ENCODE measurements at places on chromosomes 3 and 15.

- DNase-seq, result no peak
Measured at GRCh38 chr3:185976100-185976499, 38.3 kb upstream of the TRA2B start.

DNA sequence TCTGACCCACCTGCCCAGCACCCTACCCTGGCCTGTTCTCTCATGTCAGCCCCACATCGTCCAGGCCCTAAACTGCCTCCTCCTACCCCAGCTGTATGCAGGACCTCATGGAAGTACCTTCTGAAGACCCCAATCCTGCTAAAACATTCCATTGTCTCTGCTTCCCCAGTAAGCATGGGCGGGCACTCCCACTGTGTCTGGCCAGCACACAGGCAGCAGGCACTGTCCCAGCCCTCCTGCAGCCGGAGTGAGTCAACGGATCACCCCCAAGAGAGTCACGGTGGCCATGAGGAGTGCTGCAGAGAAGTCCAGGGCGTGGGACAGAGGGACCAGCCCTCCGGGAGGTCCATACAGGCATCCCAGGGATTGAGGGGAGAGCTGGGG, 36.4 kb upstream of the SLCO2A1 start:
- DNase-seq, result no peak

DNA sequence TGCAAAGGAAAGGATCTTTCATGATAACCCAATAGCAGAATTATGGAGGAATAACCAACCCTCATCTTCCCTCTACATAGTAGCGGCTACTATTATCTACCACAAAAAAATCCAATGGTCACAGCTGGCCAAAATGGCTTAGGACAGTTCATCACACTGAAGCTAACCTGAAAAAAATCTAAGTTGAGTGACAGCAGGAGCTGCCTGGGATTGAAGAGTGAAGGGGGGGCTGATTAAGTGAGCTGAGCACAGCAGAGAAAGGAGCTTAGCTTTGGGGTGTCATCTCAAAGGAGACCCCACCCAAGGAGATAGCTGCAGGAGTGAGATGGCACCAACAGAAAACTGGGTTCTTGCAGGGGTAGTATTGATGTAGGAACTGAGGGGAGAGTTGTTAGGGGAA, 33.6 kb downstream of the CCNL1 start:
- DNase-seq, result no peak

GRCh38 chr3:2937055-2937454, 173.1 kb downstream of the IL5RA start:
- no peak for DNase-seq

GRCh38 chr15:66698318-66698961, 3.6 kb upstream of the SMAD6 start:
- DNase-seq, result no peak

DNA sequence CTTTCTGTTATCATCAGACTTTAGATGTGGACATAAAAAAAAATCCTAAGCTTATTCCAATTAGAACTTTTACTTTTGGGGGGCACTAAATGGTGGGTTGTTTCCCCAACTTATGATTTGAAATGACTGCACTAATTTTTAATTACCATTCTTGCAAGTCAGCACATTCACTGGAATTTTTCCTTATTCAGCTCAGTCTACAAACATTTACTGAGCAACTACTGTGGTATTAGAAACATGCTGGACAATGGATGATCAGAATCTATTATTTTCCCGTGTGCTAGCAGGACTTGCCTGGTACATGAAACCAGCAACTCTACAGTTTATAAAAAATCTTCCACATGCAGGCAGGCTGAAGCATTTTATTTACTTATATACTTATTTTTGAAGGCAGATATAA, 273.6 kb downstream of the FOXP1 start:
- no peak for DNase-seq

- no peak for DNase-seq
Measured at GRCh38 chr3:4021162-4021561, 221.9 kb downstream of the LRRN1 start.

DNA sequence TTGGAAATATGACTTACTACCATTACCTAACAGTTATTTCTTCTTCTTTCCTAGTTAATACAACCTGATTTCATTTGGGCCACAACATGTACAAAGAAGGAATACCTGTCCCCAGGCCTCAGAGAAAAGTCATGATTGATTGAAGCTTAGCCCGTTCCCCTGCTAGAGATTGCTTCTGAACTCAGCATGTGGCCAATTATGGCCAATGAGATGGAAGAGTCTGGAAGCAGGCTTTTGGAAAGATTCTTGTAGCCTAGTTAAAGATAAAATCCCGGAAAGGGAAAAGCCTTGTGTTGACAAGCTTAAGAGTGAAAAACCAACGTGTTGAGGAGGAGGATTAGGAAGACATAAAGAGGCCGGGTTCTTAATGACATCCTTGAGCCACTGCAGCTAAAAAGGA, 17.0 kb upstream of the TM6SF1 start:
- DNase-seq, result no peak

DNA sequence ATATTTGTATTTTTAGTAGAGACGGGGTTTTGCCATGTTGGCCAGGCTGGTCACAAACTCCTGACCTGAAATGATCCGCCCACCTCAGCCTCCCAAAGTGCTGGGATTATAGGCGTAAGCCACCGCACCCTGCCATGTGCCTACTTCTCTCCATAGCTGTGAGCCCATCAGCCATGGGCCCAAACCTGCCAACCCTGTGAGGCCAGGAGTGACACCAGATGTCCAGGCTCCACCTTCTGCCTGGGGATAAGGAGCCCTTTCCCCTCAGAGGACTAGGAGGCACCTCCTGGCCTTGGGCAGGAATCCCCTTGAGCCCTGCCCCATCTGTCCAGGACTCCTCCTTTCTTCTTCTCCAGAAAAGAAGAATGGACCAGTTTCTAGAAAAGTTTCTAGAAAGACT, 14.2 kb upstream of the RFT1 start:
- no peak for DNase-seq

- no peak for DNase-seq
Measured at GRCh38 chr15:25641762-25642161, 202.9 kb upstream of the UBE3A start.

DNA sequence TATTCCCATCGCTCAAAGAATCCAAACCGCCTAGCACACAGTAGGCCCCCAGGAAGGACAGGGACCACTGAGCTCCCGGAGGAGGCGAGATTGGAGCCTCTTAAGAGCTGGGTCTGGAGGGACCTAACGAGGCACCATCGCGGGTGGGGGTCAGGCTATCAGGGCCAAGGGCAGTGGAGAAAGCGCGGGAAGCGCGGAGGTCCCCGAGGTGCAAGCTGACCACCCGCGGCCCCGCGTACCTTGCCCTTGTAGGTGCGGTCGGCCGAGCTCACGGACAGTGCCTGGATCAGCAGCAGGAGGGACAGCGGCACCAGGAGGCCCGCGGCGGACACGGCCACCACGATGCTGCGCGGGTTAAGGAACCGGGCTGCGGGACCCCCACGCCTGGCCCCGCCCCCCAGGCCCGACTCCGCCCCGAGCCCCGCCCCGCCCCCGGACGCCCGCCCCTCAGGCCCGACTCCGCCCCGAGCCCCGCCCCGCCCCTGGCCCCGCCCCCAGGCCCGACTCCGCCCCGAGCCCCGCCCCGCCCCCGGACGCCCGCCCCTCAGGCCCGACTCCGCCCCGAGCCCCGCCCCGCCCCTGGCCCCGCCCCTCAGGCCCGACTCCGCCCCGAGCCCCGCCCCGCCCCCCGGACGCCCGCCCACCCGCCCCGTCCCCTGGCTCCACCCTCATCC, 3.9 kb downstream of the ZDHHC19 start:
- DNase-seq, result no peak

DNA sequence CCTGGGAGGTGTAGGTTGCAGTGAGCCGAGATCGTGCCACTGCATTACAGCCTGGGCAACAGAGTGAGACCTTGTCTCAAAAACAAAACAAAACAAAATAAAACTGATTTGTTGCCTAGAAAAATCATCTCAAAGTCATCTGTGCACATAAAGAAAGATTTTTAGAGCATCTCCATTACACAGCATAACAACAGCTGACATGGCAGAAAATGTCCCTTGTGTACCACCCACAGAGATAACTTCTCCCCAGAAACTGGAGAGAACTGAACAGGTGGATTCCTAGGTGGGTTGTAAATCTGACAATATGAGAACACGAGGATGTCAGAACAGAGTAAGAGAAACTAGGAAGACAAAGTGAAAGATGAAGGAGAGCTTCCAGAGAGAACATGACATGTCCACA, 207.5 kb downstream of the SLC9A9 start:
- DNase-seq, result no peak

- DNase-seq, result no peak
Measured at GRCh38 chr3:149449799-149450198, 24.7 kb upstream of the TM4SF4 start.

DNA sequence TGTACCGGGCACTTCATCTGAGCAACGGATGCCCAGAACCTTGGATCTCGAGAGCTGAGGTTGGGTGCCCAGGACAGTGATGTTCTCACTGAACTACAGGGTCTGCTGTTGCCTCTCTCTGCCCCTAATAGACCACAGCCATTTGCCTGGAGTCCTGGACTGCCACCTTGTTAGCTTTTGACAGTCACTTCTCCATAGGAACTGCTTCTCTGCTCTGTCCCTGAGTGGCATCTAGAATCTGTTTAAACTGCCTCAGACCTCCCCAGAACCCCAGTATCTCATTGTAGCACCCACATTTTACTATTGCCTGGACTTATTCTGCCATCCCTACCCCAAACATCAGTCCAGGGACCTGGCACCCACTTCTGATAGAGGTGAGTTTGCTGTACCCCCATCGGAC, 194.4 kb downstream of the SLCO3A1 start:
- no peak for DNase-seq

DNA sequence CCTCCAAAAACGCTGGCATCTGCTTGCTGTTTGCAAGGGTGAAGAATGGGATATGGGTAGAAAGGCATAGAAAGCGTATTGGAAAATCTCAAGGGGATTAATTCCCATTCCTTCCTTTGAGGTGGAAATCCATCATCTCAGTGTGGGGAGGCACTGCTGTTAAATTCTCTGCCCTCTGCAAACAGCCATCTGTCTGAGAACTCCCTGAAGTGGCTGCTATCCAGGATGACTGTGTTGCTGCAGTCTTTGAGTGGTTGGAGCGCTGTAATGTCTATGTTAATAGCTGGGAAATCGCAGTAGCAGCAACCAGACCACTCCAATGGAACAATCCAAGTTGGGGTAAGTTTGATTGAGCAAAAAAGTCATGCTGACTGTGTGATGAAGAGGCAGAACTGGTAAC, 625.9 kb downstream of the NLGN1 start:
- no peak for DNase-seq

- no peak for DNase-seq
Measured at GRCh38 chr3:51389423-51390183, 1.5 kb upstream of the RBM15B start.

GRCh38 chr15:26670116-26670515, 102.8 kb downstream of the GABRB3 start:
- no peak for DNase-seq

DNA sequence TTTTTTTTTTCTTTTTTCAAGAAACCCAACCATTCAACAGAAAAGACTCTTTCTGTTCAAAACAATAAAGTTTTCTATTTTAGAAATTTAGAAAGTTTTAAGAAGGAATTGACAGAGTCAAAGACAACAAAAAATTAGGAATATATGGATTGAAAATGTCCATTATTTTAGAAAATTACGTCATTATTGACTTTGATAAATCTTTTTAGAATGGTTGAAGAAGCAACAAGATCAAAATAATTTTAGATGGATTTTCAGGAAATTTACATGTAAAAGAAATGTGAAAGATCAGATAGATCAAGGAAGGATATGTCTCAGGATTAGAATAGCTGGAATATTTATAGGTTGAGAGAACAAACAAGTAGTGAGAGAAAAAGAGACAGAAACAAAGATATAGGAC, 8.4 kb upstream of the KCNH8 start:
- DNase-seq, result no peak

DNA sequence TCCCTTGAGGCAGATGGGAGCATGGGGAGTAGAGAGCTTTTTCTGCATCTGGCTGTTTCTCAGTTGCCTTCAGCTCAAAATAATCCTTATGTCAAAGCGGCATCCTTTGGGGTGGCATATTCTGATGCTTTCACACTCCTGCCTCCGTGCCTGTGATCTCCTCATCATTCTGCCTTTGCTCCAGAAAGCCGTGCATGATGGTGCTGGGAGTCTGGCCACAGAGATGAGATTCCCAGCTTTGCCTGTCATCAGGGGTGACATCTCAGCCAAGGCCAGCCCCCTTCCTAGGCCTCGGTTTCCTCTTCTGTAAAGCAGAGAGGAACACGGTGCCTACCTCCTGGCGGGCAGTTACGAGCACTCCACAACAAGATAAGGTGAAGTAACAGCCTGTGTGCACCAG, 96.3 kb upstream of the ALDH1A3 start:
- DNase-seq, result no peak

- DNase-seq, result no peak
Measured at GRCh38 chr15:73633991-73634495, 854 bp upstream of the NPTN start.

- no peak for DNase-seq
Measured at GRCh38 chr3:124209426-124209825, 217.5 kb upstream of the ROPN1 start.

- DNase-seq, result no peak
Measured at GRCh38 chr3:102006812-102007485, 157.6 kb downstream of the NFKBIZ start.

DNA sequence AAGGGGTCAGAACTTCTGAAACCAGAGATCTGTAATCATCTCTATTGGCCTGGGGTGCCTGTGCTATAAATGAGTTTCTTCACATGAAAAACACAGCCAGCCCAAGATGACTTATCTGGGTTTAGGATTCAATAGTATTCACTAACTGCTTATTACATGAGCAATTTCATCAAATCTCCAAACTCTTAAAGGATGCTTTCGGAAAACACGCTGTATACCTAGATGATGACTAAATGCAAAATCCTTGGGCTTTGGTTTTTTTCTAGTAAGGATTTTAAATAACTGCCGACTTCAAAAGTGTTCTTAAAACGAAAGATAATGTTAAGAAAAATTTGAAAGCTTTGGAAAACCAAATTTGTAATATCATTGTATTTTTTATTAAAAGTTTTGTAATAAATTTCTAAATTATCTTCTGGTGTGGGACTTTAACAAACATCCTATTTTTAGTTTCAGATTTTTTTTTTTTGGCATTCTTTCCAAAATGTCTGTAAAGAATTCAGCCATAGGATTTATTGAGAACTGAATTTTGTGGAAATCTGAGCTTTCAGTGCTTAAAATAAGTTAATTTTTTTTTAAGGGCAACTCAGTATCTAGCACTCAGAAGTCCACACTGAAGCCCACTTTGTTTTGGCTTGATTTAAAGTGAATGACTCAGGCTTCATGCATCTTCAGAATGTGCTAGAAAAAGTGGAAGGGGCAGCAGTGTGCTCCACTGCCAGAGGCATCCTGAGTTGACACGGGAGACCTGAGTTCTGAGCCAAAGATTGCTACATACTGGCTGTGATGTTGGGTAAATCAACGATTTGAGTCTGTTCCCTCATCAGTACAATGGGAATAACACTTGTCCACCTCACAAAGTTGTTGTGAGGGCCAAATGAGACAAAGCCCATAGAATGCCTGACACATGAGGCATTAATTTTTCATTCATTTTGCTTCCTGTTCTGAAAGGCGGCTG, 18.7 kb downstream of the TMEM43 start:
- no peak for DNase-seq
